ENCODE measurements at places on chromosomes 7 and 10.

- no peak overlapping the region for H3K27ac ChIP-seq
- H3K27me3 ChIP-seq = no peaks in the 10 kb centered on the region
- no peak for DNase-seq
These were observed 425.1 kb upstream of the NPVF start for GRCh38 chr7:25653384-25653783.

GRCh38 chr10:3734111-3734510, 50.9 kb downstream of the KLF6 start:
- no peak overlapping the region for H3K4me3 ChIP-seq
- no peaks in the 10 kb centered on the region for H3K36me3 ChIP-seq
- H3K27me3 ChIP-seq = no peaks in the 10 kb centered on the region
- H3K27ac ChIP-seq = no peak overlapping the region
- no peaks in the 10 kb centered on the region for H3K4me1 ChIP-seq

GRCh38 chr7:1923409-1924257, 253.6 kb downstream of the ELFN1 start:
- no peaks in the 10 kb centered on the region for H3K27me3 ChIP-seq
- no peak overlapping the region for H3K27ac ChIP-seq
- no peaks in the 10 kb centered on the region for H3K36me3 ChIP-seq
- H3K4me3 ChIP-seq = no peak overlapping the region
- H3K4me1 ChIP-seq = peaks cover 6% of the 10 kb centered on the region

- no peaks in the 10 kb centered on the region for H3K36me3 ChIP-seq
- no peaks in the 10 kb centered on the region for H3K27me3 ChIP-seq
- no peak for DNase-seq
- H3K27ac ChIP-seq = no peak overlapping the region
- H3K4me1 ChIP-seq = no peaks in the 10 kb centered on the region
- no peak overlapping the region for H3K4me3 ChIP-seq
These were observed 81.6 kb upstream of the RNF32 start for GRCh38 chr7:156559001-156559400.

DNA sequence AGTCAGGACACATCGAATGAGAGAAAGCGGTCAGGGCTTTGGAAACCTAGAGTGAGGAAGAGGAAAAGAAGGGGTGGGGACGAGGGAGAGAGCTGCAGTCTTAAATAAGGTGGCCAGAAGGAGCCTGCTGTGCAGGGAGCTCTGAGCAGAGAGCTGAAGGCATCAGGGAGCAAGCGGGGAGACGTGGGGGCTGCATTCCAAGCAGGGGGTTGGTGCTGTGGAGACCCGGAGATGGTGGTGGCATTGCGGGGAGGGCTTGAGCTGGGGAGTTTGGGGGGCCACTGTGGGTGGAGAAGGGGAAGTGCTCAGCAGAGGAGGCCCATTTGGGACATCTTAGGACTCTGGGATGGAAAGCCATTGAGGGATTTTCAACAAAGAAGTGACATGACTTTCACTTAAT, 38.7 kb upstream of the ZNF32 start:
- peaks cover 10% of the 10 kb centered on the region for H3K4me1 ChIP-seq
- DNase-seq = no peak
- no peaks in the 10 kb centered on the region for H3K36me3 ChIP-seq
- no peaks in the 10 kb centered on the region for H3K27me3 ChIP-seq
- H3K4me3 ChIP-seq = no peak overlapping the region
